CD8-positive, alpha-beta memory T cell (primary cell): ENCODE measurements at places on chromosomes 4 and X.
A peak's percentile ranks its signal among the peaks of the same experiment; 100 is the strongest.

DNA sequence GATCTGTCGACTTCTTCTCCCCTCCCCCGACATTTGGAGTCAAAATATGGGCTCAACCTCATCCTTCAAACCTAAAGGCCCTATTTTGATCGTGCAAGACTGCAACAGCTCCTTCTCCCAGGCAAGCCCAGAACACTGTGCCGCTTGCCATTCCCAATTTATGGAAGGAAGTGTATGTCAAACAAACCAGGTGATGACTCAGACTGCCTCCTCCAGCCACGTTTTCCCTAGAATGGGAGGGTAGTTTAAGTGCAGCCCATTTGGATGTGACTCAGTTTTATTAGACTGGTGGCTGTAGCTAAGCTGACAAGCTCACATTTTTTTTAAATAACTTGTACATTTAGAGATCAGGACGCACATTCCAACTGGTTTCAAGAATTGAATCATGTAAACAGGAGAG is 570.4 kb upstream of the DIPK2B start:
- peak overlapping the region; percentile 26 for H3K4me3 ChIP-seq
- no peak for DNase-seq
- H3K27ac ChIP-seq, result peak overlapping the region; percentile 16
- H3K4me1 ChIP-seq, result peaks cover 18% of the 10 kb centered on the region
- H3K36me3 ChIP-seq, result no peaks in the 10 kb centered on the region

DNA sequence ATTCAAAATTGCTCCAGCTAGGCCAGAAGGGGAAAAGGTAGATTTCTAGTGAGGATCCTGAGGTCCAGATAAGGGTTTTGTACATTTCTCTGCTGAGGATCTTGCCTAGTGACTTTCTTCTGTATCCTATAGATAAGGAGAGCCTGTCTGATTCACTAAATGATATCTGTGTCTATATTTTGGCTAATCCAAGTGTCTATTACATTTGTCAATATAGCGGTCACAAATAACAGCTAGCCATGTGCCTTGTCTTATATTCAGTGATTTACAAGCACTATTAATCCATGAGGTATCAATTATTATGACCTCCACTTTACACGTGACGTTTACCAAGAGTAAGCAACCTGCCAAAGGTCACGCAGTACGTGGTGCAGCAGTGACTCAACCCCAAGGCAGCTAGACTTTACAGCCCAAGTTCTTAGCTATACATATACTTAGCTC is 41.6 kb downstream of the TMEM165 start:
- H3K4me3 ChIP-seq, result no peak overlapping the region
- DNase-seq, result no peak
- H3K36me3 ChIP-seq, result no peaks in the 10 kb centered on the region
- peaks cover 8% of the 10 kb centered on the region for H3K4me1 ChIP-seq
- H3K27me3 ChIP-seq, result no peaks in the 10 kb centered on the region
- no peak overlapping the region for H3K27ac ChIP-seq

DNA sequence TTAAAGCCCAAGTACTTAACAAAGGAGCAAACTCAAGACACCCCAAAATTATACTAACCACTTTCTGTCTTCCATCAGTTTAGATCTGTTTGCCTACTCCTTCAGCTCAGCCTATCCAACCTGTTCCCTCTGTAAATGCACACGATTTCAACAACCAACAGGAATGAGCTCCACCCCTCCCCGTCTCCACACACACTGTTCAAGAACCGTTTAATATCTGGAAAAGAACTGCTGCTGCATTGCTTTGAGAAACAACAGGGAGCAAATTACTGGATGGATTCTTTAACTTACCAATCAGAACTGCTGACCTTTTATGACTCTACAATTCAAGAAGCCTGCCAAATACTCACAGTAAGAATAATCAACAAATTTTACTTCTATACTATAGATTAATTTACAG is 87.0 kb downstream of the FBXW7 start:
- no peaks in the 10 kb centered on the region for H3K27me3 ChIP-seq
- no peaks in the 10 kb centered on the region for H3K36me3 ChIP-seq
- peaks cover 4% of the 10 kb centered on the region for H3K4me1 ChIP-seq
- H3K4me3 ChIP-seq, result no peak overlapping the region

- H3K4me3 ChIP-seq, result no peak overlapping the region
- no peaks in the 10 kb centered on the region for H3K27me3 ChIP-seq
- H3K36me3 ChIP-seq, result no peaks in the 10 kb centered on the region
- H3K27ac ChIP-seq, result no peak overlapping the region
- H3K4me1 ChIP-seq, result no peaks in the 10 kb centered on the region
These were observed 211.5 kb upstream of the MID1 start for GRCh38 chrX:10831716-10832502.

DNA sequence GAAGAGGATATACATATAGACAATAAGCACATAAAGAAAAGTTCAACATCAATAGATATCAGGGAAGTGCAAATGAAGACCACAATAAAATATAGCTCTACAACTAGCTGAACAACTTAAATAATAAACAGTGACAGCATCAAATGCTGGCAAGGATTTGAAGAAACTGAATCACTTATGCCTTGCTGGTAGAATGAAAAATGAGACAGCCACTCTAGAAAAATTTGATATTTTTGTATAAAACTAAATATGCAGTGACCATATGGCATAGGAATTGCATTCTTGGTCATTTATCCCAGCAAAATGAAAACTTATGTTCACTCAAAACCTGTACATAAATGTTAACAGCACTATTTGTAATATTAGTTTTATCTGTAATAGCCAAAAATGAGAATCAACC is 1102.0 kb downstream of the C4orf33 start:
- H3K4me3 ChIP-seq, result no peak overlapping the region
- no peaks in the 10 kb centered on the region for H3K36me3 ChIP-seq
- no peak overlapping the region for H3K27ac ChIP-seq
- no peaks in the 10 kb centered on the region for H3K27me3 ChIP-seq
- H3K4me1 ChIP-seq, result no peaks in the 10 kb centered on the region

GRCh38 chrX:120774606-120775005 is 101.1 kb downstream of the CT47B1 start:
- no peaks in the 10 kb centered on the region for H3K4me1 ChIP-seq
- no peaks in the 10 kb centered on the region for H3K27me3 ChIP-seq
- no peak overlapping the region for H3K4me3 ChIP-seq
- H3K27ac ChIP-seq, result no peak overlapping the region
- DNase-seq, result no peak
- H3K36me3 ChIP-seq, result no peaks in the 10 kb centered on the region

- no peak overlapping the region for H3K4me3 ChIP-seq
- H3K27me3 ChIP-seq, result no peaks in the 10 kb centered on the region
- H3K4me1 ChIP-seq, result no peaks in the 10 kb centered on the region
- no peak overlapping the region for H3K27ac ChIP-seq
- H3K36me3 ChIP-seq, result no peaks in the 10 kb centered on the region
These were observed 66.5 kb downstream of the DMP1 start for GRCh38 chr4:87716371-87717265.

DNA sequence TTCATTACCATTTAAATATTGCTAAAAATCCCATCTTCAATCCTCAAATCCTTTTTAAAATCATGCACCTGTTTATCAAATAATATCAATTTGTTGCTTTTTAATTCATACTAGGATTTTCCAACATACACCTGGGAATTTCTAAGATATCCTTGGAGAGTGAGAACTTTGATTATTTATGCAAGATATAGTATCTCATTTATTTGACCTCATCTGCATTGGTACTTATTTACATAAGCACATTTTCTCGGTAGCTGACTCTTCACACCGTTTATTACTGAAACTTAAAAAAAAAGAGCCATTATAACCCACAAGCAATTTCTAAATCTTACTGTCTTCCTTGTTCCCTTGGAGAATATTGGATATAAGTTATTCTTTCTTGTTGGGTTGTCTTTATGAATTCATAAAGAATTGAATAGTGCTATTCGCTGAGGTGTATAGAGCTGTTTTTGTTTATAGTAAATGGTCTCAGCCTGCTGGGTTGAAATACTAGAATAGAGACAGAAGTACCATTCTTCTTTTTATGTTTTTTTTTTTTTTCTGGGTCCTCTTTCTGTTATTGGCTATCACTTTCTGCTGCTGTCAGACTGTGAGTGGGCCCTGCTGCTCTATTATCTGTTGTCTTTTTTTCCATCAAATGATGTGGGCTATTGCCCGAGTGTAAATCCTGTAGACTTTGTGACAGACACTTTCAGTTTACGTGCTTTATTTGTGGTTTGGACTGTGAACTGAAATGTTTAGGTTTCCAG is 2.9 kb downstream of the UGT8 start:
- H3K4me1 ChIP-seq, result no peaks in the 10 kb centered on the region
- H3K27me3 ChIP-seq, result no peaks in the 10 kb centered on the region
- no peak overlapping the region for H3K27ac ChIP-seq
- no peaks in the 10 kb centered on the region for H3K36me3 ChIP-seq
- DNase-seq, result no peak

- no peak overlapping the region for H3K4me3 ChIP-seq
- no peaks in the 10 kb centered on the region for H3K27me3 ChIP-seq
- H3K27ac ChIP-seq, result no peak overlapping the region
- H3K36me3 ChIP-seq, result no peaks in the 10 kb centered on the region
These were observed 60.4 kb upstream of the PDHA2 start for GRCh38 chr4:95779447-95779846.

- H3K4me1 ChIP-seq, result peaks cover 3% of the 10 kb centered on the region
- peaks cover 16% of the 10 kb centered on the region for H3K36me3 ChIP-seq
- no peak overlapping the region for H3K4me3 ChIP-seq
- no peak for DNase-seq
- H3K27me3 ChIP-seq, result no peaks in the 10 kb centered on the region
- H3K27ac ChIP-seq, result no peak overlapping the region
These were observed 55.2 kb downstream of the DOCK11 start for GRCh38 chrX:118550792-118551191.

GRCh38 chr4:41209187-41209586 is 5.2 kb downstream of the APBB2 start:
- no peak overlapping the region for H3K27ac ChIP-seq
- peaks cover 6% of the 10 kb centered on the region for H3K27me3 ChIP-seq
- H3K4me1 ChIP-seq, result no peaks in the 10 kb centered on the region
- no peak for DNase-seq

GRCh38 chrX:9681422-9681821 is 84.2 kb downstream of the GPR143 start:
- H3K4me1 ChIP-seq, result no peaks in the 10 kb centered on the region
- no peaks in the 10 kb centered on the region for H3K36me3 ChIP-seq
- H3K27ac ChIP-seq, result no peak overlapping the region
- no peak overlapping the region for H3K4me3 ChIP-seq

GRCh38 chrX:69538321-69538876 is 34.3 kb downstream of the NALF2 start:
- DNase-seq, result peak; percentile 64
- H3K4me3 ChIP-seq, result no peak overlapping the region
- no peak overlapping the region for H3K27ac ChIP-seq
- peaks cover 4% of the 10 kb centered on the region for H3K4me1 ChIP-seq
- H3K36me3 ChIP-seq, result no peaks in the 10 kb centered on the region

GRCh38 chr4:18025288-18025687 is 3.7 kb upstream of the LCORL start:
- H3K4me1 ChIP-seq, result peaks cover 4% of the 10 kb centered on the region
- no peak for DNase-seq
- H3K27ac ChIP-seq, result no peak overlapping the region
- no peaks in the 10 kb centered on the region for H3K27me3 ChIP-seq
- H3K4me3 ChIP-seq, result no peak overlapping the region

GRCh38 chrX:151754641-151755215 is 20.2 kb downstream of the CNGA2 start:
- H3K36me3 ChIP-seq, result no peaks in the 10 kb centered on the region
- H3K27me3 ChIP-seq, result no peaks in the 10 kb centered on the region
- H3K4me3 ChIP-seq, result no peak overlapping the region
- H3K27ac ChIP-seq, result no peak overlapping the region

DNA sequence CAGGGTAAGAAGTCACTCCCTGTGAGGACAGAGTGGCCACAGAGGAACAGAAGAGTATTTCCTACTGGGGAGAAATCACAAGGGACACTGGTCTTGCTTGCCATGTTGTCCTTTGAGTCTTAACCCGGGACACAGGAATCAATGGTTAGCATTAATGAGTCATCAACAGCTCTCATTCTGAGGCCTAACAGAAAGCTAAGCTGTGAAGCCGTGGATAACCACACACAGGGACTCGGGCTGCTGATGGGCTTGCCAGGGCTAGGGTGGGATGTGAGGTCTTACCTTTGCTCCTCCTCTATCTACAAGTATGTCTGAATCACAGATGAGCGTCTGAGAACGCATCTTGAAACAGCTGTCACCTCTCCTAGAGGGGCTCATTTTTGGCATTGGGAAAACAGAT is 22.2 kb downstream of the HELT start:
- H3K27ac ChIP-seq, result no peak overlapping the region
- no peak for DNase-seq
- H3K27me3 ChIP-seq, result no peaks in the 10 kb centered on the region
- H3K4me3 ChIP-seq, result no peak overlapping the region

GRCh38 chr4:79652232-79652631 is 244.2 kb upstream of the GK2 start:
- H3K4me1 ChIP-seq, result no peaks in the 10 kb centered on the region
- no peaks in the 10 kb centered on the region for H3K27me3 ChIP-seq
- no peak for DNase-seq
- no peak overlapping the region for H3K27ac ChIP-seq

DNA sequence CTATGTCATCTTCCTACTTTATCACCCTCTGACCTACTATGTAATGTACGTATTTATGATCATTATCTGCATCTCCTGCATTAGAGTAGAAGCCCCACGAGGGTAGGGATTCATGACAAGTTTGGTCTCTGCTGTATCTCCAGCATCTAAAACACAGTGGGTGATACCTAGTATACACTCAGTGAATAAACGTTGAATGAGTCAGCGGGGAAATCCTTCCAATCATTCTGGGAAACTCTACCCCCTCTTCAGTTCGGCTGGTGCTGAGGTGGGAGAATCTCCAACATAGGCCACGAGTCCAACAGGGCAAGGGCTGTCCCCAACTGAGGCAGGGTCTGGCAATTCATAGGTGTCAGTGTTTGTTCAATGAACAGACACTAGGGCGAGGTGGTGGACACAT is 74.4 kb upstream of the EFNB1 start:
- no peaks in the 10 kb centered on the region for H3K4me1 ChIP-seq
- no peaks in the 10 kb centered on the region for H3K36me3 ChIP-seq
- H3K27ac ChIP-seq, result no peak overlapping the region
- DNase-seq, result no peak

GRCh38 chr4:114286262-114286810 is 306.9 kb upstream of the ARSJ start:
- H3K27ac ChIP-seq, result no peak overlapping the region
- no peaks in the 10 kb centered on the region for H3K36me3 ChIP-seq
- DNase-seq, result no peak
- H3K4me3 ChIP-seq, result no peak overlapping the region
- no peaks in the 10 kb centered on the region for H3K27me3 ChIP-seq
- no peaks in the 10 kb centered on the region for H3K4me1 ChIP-seq

DNA sequence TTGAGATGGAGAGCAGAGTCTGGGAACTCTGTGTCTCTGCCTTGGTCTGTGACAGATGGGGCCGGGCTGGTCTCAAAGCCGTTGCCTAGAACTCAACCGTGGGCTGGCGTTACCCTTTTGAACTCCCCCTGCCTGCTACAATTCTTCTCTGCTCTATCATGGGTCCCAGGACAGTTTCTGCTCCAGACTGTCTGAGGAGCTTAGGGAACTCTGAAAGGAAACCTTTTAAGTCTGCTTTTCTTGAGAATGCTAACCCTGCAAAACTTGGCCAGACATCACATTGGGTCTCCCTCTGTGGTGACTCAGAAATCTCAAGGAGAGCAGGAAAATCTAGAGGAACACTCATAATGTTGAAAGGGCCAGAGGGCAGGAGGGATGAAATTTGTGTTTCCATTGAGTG is 240.6 kb downstream of the CBR4 start:
- no peaks in the 10 kb centered on the region for H3K27me3 ChIP-seq
- H3K4me3 ChIP-seq, result no peak overlapping the region
- no peak overlapping the region for H3K27ac ChIP-seq
- no peaks in the 10 kb centered on the region for H3K36me3 ChIP-seq
